ENCODE measurements at places on chromosomes 13 and 19.
A peak's percentile ranks its signal among the peaks of the same experiment; 100 is the strongest.

GRCh38 chr13:60093425-60094019 lies 70.2 kb downstream of the DIAPH3 start:
- DNase-seq, result no peak

DNA sequence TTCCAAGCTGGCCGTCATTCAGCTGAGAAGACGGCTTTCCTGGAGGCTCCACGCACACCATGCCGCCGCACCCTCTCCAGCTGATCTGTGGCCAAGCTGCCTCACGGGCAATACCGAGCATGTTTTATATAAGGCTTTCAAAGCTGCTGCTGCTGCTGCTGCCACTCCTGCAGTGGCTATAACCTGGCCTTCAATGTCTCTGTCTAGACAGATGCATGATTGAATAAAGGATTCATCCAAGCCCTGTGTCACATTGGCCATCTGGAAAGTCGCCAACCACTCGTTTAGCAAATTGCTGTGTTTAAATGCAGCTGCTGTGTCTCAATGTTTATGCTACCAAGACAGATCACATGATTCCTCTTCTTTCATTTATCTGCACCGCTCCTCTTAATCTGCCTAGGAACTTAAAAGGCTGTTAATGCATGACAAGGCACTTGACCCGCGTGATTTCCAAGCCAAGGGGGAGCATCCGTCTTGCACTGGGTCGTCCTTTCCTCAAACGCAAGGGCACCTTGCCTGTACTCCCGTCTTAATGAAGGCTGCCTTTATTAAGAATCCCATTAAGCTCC lies 114.3 kb downstream of the TEX26 start:
- DNase-seq, result no peak

- DNase-seq, result no peak
Measured at GRCh38 chr19:32751066-32751465, 31.5 kb downstream of the TDRD12 start.

GRCh38 chr13:98839856-98840769 lies 87.6 kb upstream of the SLC15A1 start:
- peak; percentile 84 for DNase-seq

DNA sequence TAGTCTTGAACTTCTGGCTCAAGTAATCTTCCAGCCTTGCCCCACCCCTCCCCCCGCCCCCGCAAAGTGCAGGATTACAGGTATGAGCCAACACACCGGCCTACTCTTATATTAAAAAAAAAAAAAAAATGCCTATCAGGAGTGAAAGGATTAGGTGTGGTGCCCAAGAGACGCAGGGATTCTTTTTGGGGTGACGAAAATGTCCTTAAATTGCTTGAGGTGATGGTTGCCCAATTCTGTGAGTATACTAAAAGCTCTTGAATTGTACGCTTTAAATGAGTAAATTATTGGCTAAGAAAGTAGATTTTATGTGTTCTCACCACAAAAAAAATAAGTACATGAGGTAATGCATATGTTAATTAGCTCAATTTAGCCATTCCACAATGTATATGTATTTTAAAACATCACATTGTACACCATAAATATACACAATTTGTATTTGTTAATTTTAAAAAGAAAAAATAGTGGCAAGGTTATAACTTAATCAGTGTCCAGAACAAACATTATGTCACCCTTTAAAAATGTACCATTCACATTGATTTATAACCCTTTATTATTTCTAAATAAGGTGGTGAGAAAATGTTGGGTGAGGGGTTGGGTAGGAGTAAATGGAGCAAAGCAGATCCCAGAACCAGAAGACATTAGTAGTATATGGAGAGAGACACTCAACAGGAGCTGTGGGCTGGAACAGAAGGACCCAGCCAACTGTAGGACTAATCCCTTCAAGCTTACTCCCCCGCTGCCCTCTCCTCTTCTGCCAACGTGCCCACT lies 3.9 kb downstream of the IGSF23 start:
- no peak for DNase-seq

- DNase-seq, result no peak
Measured at GRCh38 chr13:28048768-28049167, 51.6 kb downstream of the FLT3 start.

DNA sequence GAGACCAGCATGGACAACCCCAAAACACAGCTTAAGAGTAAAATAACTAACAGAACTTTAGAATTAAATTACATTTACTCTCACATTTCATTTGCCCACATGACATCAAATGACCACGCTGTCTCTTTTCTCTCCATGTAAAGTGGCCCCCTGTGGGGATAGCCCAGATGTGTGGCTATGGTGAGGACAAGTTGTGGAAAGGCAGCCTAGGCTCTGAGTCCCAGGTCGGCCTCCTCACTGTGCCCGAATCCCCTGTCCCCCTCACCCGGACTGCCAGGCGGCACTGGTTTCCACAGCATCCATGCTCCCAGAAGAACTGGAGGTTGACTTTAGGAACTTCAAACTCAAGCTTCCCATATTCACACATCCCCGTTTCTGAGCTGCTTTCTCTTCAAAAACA lies 111.8 kb upstream of the UQCRFS1 start:
- no peak for DNase-seq

- no peak for DNase-seq
Measured at GRCh38 chr13:98585398-98585754, 8.5 kb upstream of the STK24 start.

DNA sequence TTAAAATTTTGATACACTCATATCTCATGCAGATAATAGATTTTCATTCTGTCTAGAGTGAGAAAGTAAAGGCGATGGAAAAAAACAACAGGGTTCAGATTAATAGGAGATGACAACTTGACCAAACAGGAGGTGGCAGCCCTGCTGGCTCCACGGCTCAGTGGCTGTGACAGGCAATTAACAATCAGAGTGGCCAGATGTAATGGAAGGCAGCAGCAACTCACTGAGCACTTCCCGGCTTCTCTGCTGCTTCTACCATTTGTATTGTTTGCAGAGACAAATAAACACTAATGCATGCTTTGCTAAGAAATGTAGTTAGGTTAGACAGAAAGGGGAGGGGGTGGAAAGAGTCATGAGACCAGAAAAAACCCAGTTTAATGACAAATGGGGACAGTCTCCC lies 473.0 kb upstream of the SLC10A2 start:
- no peak for DNase-seq
